ENCODE measurements at places on chromosomes 5 and 9.

DNA sequence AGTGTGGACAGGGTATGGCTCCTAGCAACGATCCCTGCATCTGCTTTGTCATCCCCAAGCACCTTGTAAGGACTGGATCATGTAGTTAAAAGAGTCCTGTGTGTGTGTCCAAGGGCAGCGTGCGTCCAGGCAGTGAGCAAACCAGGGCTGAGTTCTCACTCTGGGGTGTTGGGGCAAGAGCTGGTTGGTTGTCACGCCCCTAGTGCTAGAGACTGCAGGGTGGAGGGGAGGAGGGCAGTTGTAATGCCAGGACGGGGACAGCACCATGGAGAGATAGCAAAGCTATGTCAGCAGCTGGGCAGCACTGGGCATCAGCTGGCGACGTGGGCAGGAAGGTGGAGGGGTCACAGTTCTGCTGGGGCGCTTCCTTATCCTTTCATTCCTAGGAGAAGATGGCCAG lies 100.8 kb downstream of the ZNF618 start:
- no peak for DNase-seq

DNA sequence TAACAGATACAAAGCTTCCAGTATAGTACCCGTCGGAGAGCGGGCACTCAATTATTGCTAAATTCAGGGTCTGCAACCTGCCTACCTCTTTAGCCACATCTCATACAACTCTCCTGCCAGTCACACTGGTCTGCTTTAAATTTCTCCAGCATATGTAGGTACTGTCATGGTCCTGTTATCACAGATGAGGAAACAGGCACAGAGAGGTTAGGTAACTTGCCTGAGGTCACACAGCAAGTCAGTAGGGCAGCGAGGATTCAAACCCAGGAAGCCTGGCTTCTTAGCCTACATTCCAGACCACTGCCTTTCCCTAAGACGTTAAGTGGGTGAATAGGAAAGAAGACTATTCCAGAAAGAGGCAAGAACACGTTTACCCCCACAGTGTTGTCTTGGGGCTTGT lies 186.0 kb upstream of the NFIB start:
- DNase-seq: no peak

- peak; percentile 94 for DNase-seq
Measured at GRCh38 chr9:85743275-85744128, 1.7 kb upstream of the AGTPBP1 start.

DNA sequence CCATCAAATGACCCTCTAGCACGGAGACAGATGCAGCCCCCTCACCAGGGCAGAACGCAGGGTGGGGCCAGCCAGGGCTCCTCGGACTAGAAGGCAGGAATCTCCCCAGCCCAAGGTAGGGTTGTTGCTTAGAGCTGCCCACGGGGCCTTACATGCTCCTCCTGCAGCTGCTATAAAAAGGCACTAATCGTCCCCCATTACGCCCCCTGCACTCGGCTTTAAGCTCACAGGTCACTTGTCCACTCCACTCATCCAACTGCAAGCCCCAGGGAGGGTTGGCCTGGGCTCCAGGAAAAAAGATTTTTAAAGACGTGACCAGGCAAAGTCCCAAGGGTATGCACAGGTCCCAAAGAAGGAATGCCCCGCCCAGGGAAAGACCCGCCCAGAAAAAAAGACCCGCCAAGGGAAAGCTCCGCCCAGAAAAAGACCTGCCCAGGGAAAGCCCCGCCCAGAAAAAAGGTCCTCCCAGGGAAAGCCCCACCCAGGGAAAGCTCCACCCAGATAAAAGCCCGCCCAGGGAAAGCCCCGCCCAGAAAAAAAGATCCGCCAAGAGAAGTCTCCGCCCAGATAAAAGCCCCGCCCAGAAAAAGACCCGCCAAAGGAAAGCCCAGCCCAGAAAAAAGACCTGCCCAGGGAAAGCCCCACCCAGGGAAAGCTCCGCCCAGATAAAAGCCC lies 11.1 kb downstream of the GRIN1 start:
- DNase-seq: peak; percentile 28

DNA sequence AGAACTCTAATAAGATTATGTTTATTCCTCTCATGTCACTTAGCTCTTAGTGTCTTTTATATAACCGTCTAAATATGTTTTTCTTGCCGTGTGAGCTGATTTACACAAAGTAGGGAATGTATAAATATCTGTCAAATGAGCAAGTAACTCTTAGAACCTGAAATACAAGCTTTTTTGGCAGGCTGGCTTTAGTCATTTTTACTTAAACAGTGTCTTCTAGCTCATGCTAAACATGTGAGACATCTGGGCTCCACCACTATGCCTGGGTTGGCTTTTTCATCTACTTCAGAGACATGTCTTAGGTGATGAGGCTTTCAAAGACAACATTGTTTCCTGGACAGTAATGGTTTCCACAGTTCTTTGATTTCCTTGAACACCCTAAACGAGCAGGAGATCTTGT lies 137.2 kb upstream of the ZNF608 start:
- no peak for DNase-seq

GRCh38 chr5:168179192-168179593 lies 112.3 kb upstream of the WWC1 start:
- DNase-seq: peak; percentile 46

DNA sequence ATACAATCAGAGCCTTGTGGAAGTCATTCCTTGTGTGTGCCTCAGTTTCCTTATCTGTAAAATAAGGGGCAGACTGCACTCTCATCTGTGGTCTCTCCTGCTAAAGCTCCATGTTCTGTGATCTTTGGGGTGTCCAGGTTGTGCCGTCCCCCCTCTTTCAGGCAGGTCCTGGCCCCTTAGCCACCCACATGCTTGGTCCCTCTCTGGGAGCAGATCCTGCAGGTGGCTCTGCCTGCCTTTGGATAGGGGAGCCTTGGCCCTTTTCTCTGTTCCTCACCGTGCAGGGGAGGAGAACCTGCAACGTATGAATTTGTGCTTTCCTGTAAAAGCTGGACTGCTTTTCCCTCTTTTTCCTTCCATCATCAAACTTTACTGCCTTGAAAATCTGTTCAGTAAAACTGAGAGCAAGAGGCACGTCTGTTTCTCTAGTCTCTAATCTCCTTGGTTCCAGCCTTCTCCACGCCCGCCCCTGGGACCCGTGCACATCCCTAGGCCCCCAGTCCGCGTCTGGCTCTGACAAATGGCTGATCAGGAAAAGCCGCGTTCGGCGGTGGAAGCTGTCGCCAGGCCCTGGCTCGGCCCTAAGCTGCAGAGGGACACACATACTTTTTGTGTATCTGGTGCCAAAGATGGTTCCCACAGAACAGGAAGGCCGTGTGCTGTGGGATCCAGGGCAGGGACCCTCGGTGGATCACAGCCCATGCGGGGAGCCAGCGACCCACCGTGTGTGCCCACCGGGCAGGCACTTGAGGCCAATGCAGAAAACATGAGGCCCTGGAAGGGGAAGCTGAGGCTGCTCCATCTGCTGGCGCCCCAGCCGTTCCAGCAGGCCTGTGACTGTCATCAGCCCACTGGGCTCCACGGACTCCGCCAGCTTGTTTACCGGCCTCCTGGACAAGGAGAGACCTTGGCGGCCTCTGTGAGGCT lies 43.4 kb upstream of the COL5A1 start:
- DNase-seq: no peak

- peak; percentile 30 for DNase-seq
Measured at GRCh38 chr9:100167176-100167575, 68.1 kb downstream of the INVS start.

GRCh38 chr5:81753429-81753828 lies 2.5 kb upstream of the SSBP2 start:
- no peak for DNase-seq

DNA sequence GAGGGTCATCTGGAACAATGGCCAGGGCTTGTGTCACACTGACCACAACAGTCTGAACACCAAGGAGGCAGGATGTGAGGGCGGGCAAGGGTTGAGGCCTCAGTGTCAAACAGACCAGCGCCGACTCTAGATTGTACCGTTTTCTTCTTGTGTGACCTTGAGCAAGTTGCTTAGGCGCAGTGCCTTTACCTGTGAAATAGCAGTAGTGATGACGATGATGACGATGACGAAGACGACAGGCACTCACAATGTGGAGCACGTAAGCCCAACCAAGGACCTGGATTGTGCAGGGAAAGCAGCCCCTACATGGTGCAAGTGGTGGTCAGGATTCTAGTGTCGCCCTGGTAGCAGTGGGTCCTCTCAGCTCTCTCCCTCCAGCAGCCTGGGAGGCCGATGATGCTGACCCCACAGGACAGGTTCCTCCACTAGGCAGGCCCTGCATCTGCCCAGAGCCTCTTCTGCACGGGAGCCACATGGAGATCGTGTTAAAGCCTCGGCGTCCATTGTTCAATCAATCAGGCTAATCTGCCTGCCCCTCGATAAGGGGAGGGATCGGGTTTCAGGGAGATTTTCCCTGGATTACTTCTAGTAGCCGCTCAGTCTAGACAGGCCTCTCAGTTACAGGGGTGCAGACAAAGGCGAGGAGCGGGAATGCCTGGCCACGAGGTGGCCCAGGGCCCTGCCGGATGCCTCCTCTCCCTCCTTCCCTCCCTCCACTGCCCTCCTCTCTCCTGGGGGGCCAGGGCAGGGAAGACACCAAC lies 91.7 kb downstream of the MACROH2A1 start:
- no peak for DNase-seq

GRCh38 chr5:54115735-54116403 lies 194.5 kb downstream of the ARL15 start:
- DNase-seq: peak; percentile 71

DNA sequence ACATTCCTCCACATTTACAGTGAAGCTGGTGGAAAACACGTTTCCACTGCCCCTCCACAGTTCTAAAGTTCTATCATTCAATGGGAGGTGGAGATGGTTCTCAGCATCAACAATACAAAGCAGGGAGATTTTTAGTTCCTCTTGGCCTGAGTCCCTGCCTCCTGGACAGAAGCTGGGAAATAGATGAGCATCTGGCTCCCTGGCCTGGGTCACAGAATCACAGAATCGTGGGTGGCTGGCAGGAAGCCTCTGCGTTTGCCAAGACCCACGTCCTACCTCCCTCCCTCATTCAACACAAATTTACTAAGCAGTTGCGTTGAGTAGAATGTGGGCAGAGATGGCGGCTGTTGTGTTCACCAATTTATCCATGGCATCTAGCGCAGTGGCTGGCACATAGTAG lies 5.2 kb upstream of the PPARGC1B start:
- DNase-seq: peak; percentile 27

Measured in fibroblast of mammary gland (primary cell).